CD4-positive, alpha-beta T cell (primary cell): ENCODE measurements at places on chromosomes 7 and 10.

DNA sequence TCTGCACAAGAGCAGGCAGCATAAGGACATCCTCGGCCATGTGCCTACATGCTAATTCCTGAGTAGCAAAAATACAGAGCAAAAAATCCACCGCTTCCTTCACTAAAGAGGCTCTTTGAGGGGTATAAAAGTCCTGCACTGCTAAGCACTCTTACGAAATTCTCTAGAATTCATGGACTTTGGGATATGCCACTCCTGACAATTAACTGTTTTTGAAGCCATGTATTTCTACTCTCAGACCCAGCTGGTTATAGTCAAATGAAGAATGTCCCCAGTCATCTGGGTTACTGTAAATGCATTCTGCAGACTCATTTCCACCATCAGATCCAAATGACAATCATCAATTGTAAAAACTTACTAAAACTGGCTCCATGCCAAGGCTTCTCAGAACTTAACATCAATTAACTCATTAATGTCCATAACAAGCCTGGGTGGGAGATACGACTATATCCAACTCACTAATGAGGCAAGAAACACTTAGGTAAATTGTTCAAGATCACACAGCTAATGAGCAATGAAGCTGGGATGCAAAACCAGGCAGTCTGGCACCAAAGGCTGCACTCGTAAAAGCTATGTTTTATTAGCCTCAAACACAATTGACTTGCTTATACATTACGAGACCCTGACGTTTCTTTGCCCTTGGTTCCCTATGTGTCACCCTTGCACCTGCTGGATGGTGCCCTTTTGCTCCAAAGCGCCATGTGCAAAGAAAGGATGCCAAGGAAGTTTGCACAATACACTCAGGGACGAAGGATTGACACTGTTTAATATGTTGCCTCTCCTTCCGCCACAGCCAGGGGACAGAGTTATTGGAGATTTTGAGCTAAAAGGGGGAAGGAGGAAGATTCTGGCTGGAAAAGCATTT lies 250.4 kb downstream of the ELMO1 start:
- H3K4me3 ChIP-seq: no peak overlapping the region
- peaks cover 50% of the 10 kb centered on the region for H3K36me3 ChIP-seq
- H3K27me3 ChIP-seq: no peaks in the 10 kb centered on the region
- H3K27ac ChIP-seq: no peak overlapping the region
- H3K4me1 ChIP-seq: no peaks in the 10 kb centered on the region

DNA sequence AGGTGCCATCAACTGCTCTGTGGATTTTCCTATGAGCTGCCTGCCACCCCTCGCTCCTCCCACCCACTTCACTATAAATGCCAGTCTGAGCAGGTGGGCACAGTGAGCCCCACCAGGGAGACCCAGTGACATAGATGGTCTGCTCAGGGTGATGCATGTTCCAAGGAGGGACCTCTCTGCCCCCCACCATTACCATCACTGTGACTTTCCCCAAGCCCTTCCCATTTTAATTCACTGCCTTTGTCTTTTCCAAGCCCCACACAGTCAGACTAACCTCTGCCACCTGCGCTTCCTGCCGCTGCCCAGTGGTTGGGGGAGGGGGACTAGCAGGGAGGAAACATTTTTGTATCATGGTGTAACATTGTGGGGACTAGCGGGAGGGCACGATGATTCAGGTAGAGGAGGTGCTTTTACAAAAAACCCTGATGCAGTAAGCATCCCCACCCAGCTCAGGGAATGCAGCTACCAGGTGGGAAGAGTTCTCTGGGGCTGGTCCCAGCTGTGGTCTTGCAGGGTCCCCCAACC lies 24.6 kb downstream of the PRSS2 start:
- H3K27me3 ChIP-seq: no peaks in the 10 kb centered on the region
- H3K27ac ChIP-seq: peak overlapping the region; percentile 95
- H3K4me1 ChIP-seq: peaks cover 63% of the 10 kb centered on the region
- DNase-seq: peak; percentile 78

DNA sequence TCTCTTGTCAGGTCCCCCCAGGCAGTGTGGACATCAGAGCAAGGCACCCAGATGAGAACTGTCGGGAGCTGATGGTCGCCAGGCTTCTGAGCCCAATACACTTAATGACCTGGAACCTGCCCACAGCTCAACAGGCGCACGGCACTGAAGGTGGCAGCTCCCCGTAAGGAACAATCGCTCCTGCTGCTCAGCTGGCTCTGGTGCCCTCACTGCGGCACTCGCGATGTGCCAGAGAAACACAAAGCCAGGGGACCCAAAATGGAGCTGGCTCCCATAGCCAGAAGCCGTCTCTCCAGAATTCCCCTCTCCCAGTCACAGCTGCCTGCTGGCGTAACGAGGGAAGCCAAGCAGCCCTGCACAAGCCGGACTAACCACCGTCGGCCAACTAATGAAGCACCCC lies 6.3 kb downstream of the CALN1 start:
- DNase-seq: no peak
- no peaks in the 10 kb centered on the region for H3K36me3 ChIP-seq
- H3K27ac ChIP-seq: no peak overlapping the region
- H3K27me3 ChIP-seq: peaks cover 2% of the 10 kb centered on the region

DNA sequence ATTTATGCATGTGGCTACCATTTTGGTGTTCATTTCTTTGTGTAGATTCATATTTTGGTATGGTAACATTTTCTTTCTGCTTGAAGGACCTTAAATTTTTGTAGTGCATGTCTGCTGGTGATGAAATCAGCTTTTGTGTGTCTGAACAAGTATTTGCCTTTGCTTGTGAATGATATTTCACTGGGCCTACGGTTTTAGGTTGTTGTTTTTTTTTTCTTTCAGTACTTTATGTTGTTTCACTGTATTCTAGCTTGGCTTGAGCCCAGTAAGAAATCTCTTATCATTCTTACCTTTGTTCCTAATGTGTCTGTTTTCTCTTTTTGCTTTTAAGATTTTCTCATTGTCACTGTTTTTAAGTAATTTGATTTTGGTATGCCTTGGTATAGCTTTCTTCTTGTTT lies 31.9 kb downstream of the SAMD8 start:
- no peaks in the 10 kb centered on the region for H3K36me3 ChIP-seq
- H3K4me3 ChIP-seq: no peak overlapping the region
- no peak for DNase-seq
- no peaks in the 10 kb centered on the region for H3K27me3 ChIP-seq
- peaks cover 18% of the 10 kb centered on the region for H3K4me1 ChIP-seq

- H3K27me3 ChIP-seq: no peaks in the 10 kb centered on the region
- no peak for DNase-seq
- H3K27ac ChIP-seq: no peak overlapping the region
- no peaks in the 10 kb centered on the region for H3K4me1 ChIP-seq
- H3K36me3 ChIP-seq: no peaks in the 10 kb centered on the region
- no peak overlapping the region for H3K4me3 ChIP-seq
Measured at GRCh38 chr10:94186722-94187121, 176.0 kb downstream of the NOC3L start.

DNA sequence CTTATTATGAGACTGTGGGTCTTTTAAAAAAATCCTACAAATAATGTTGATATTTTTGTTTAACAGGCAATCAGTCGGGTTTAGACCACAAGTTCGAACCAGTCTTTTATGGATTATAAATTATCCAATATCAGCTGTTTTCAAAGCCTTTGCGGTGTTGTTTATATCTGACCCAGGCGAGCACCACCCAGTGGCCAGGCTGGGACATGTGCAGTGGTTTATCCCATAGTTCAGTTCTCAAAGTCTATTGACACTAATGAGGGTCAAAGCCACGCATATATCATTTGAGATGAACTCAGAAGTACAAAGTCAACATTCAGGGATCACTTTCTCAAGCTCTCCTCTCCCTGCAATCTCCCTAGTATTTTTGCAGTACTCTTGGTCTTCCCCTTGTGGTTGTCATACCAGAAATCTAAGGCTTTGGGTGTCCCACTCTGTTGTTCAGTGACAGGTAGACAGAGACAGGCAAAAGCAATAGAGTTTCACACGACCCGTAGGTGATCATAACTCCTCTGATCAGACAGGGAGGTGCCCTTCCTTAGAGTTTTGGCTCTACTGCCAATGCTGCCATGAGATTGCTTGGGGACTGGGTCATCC lies 117.4 kb upstream of the POM121L12 start:
- no peak overlapping the region for H3K27ac ChIP-seq
- no peak overlapping the region for H3K4me3 ChIP-seq
- no peaks in the 10 kb centered on the region for H3K36me3 ChIP-seq
- no peak for DNase-seq
- no peaks in the 10 kb centered on the region for H3K4me1 ChIP-seq

- H3K27ac ChIP-seq: no peak overlapping the region
- no peak for DNase-seq
- H3K27me3 ChIP-seq: no peaks in the 10 kb centered on the region
- H3K4me3 ChIP-seq: no peak overlapping the region
- no peaks in the 10 kb centered on the region for H3K4me1 ChIP-seq
- H3K36me3 ChIP-seq: no peaks in the 10 kb centered on the region
Measured at GRCh38 chr10:63977329-63977923, 456.2 kb downstream of the REEP3 start.
